ENCODE measurements at places on chromosomes 11 and 22. TPM values are rescaled to one million over a fixed set of nuclear protein-coding genes. Genes with fewer than 3 reads are reported as not detected.

Gene MS4A15
- not detected for total RNA-seq

Gene PNPLA3
- 3.0 TPM for total RNA-seq

Gene SLC5A4
- total RNA-seq, result not detected

Gene OR51I1
- total RNA-seq, result not detected

DNA sequence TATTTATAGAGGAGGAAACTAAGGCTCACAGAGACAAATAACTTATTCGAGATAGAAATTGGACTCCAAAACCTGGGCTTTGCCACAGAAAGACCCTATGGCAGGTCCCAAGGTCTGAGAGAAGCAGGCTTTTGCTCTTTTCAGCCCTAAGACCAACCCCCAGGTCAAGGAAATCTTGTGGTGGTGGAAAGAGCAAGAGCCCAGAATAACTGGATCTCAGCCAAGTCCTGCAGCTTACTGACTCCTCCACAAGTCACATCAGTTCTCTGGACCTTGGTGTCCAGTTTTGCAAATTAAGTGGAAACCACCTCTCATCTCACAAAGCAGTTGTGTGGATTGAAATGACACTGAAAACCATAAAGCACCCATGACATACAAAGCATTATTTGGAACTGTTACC lies 122.2 kb downstream of the C11orf58 start:
- no peak for DNase-seq

- no peak for DNase-seq
Observed at GRCh38 chr11:113376156-113376555, 11.4 kb upstream of the ANKK1 start.

DNA sequence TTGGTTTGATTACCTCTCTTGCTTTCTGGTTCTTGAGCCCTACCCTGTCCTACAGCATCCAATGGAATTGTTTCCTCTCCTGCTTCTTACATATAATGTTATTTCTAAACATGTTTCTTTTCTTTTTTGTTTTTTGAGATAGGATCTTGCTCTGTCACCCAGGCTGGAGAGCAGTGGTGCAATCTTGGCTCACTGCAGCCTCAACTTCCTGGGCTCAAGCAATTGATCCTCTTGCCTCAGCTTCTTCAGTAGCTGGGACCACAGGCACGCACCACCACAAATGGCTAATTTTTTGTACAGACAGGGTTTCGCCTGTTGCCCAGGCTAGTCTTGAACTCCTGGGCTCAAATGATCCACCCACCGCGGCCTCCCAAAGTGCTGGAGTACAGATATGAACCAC lies 105.9 kb downstream of the SGSM3 start:
- no peak for DNase-seq

DNA sequence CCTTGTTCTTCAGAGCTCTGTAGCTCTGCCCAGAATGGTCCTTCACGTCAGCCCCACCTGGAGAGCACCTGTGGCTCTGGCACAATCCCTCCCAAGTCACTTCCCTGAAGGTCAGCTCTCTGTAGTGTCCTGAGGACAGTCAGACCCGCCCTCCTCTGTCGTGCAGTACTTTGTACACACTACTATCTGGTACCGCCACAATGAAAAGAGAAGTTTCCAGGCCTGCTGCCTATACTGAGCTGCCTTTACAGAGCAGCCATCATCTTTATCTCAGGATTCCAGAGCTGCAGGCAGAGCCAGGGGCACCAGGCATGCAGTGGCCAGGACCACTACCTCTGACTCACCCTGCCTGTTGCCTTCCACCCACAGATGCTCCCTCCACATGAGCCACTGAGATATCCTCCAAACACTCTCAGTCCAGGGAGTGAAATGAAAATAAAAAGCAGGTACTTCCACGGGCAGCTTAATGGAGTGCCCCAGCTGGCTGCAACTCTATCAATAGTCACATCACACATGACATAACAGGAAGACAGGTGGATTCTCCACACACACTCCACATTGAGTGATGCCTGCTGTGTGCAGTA lies 7.3 kb downstream of the PACSIN2 start:
- no peak for DNase-seq

- DNase-seq, result no peak
Observed at GRCh38 chr11:111526501-111526900, 11.9 kb downstream of the HOATZ start.

- no peak for DNase-seq
Observed at GRCh38 chr11:60765355-60765754, 8.7 kb downstream of the MS4A15 start.

DNA sequence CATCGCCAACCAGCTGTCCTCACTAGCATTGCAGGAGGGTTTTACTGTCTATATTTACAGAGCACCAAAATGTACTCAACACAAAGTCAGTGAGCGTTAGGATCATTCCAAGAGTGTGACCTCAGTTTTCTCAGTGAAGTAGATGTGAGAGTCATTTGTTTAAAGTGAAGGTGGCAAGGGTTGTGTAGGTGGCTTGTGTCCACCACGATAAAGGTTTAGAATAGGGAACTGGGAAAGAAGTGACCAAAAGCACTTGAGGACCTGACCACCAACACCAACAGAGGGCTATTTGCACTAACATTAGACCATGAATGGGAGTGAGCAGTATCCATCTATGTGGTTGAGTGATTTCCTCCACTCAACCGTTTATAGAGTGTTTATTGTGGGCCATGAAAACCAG lies 152.5 kb upstream of the POU2AF2 start:
- DNase-seq, result no peak

Data from osteocyte (in vitro differentiated cells).